NCI-H526 (cell line): ENCODE measurements at places on chromosomes 1 and 21.

GRCh38 chr1:231781892-231782291 is 155.3 kb downstream of the DISC1 start:
- no peak for DNase-seq

DNA sequence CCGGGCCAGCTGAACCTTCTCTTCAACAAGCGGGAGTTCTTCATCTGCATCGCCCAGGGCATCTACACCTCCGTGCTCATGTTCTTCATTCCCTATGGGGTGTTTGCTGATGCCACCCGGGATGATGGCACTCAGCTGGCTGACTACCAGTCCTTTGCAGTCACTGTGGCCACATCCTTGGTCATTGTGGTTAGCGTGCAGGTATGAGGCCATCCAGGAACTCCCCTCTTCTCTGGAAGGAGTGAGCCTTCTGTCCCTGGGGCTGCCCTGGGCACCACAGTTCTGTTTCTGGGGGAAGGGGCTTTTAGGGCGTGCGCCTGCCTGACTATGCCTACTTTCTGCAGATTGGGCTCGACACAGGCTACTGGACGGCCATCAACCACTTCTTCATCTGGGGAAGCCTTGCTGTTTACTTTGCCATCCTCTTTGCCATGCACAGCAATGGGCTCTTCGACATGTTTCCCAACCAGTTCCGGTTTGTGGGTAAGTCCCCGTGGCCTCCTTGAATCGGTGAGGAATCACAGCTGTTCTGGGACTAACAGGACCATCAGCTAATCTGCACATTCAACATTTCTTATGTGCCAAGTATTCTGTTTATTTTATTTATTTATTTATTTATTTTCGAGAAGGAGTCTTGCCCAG is 21.1 kb downstream of the ATP8B2 start:
- no peak for DNase-seq

- no peak for DNase-seq
Measured at GRCh38 chr1:39293375-39294070, 89.0 kb downstream of the MACF1 start.

GRCh38 chr1:67755619-67756018 is 70.6 kb downstream of the GADD45A start:
- DNase-seq: no peak

DNA sequence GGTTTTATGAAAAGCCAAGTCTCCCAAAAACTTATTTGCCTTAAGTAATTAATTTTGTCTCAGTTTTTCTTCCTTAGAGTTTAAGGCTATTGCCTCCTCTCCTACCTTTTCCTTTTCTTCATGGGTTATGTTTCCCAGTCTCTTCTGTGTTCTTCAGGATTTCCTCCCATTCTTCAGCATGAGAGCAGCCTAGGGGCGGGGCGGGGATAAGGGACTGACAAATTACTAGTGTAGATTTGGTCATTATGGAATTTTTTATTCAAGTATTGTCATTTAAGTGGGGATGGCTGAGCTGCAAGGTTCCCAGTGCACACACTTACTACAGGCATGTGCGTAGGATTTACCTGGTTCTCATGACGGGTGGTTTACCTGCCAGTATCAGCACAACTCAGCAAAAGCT is 35.2 kb upstream of the PIGV start:
- DNase-seq: no peak

DNA sequence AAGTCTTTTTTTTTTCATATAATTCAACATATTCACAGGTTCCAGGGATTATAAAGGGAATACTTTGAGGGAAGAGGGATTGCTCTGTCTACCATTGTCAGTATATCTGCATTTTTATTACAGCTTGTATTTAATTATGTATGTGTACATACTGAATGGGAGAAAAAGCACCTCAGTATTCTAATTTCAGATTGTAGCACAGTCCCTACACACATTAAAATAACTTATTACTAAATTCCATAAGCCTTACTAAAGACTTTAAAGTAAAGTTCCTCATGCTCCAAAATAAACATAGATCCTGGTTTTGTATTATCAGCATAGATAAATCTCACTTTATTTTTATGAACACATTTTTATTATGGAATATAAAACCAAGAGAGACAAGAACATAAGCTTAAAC is 134.2 kb downstream of the NCAM2 start:
- DNase-seq: no peak

- no peak for DNase-seq
Measured at GRCh38 chr1:212797681-212798080, 6.0 kb downstream of the TATDN3 start.

DNA sequence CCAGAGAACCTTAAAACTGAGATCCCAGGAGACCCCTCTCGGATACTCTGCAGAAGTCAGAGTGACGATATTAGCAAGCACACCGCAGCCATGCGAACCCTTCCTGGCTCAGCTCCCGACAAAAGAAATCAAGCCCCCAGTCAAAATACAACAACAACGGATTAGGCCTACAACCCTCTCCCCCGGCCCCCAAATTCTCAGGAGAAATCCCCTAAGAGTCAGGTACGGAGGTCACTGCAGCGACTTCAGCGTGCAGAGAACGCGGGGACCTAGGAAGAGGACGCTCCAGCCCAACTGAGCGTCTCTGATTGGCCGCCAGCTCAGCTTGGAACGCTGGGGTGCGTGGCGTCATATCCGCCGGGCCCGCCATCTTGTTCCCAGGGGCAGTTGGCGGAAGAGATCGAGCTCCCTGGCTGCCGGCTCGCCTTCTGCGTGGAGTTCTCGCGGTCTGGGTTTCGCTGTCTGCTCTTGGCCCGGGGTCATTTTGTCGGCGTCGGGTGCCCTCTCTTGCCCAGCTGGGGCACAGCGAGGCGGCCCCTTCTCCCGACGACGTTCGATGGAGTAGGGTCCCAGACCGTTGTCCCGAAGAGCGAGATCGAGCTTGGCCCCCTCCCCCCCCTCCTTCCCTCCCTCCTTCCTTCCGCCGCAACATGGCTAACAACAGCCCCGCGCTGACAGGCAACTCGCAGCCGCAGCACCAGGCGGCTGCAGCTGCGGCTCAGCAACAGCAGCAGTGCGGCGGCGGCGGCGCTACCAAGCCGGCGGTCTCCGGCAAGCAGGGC is at the start of gene PRPF38B:
Gene PRPF38B (plus strand): TSS at position 369 of the 782 bp plus-strand sequence. CDS start 282 bp downstream, at position 651.
- peak; percentile 96 for DNase-seq

GRCh38 chr21:45887788-45888187 is 93.8 kb upstream of the COL6A1 start:
- no peak for DNase-seq

GRCh38 chr1:93651695-93652094 is 29.9 kb downstream of the BCAR3 start:
- no peak for DNase-seq

DNA sequence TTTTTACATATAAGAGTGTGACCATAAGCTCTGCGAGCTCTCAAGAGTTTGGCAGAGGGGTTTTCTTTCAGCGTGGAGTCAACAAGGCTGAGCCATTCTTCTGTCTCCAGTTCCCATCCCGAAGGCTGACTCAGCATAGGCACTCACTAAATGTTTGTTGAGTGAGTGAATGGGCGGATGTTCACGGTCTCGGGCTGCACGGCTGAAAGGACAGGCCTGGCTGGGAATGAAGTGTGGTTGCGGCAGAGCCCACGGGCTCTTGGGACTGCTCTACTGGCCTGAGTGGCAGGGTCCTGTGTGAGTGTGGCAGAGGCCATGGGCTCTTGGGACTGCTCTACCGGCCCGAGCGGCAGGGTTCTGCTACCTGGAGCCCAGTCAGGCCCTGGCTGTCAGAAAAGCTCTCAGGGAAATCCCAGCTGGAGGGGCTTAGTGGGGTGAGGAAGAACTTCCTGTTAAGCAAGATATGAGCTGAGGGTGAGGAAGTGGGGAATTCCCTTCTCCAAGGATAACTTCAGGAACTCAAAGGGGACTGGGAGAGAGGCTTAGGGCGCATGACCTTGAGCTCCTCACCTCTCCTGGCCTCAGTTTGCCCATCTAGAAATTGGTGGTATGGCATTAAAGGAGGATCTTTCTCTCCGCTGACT is 56.6 kb upstream of the C1orf174 start:
- DNase-seq: no peak

DNA sequence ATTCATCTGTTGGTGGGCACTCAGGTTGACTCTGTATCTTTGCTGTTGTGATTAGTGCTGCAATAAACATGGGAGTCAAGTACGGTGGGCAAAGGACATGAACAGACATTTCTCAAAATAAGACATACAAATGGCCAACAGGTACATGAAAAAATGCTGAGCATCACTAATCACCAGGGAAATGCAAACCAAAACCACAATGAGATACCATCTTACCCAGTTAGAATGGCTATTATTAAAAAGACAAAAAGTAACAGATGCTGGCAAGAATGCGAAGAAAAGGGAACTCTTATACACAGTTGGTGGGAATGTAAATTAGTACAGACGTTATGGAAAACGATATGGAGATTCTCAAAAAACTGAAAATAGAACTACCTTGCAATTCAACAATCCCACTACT is 98.9 kb downstream of the TMEM53 start:
- peak; percentile 72 for DNase-seq

- peak; percentile 97 for DNase-seq
Measured at GRCh38 chr1:84582802-84583587, 8.8 kb upstream of the CTBS start.

GRCh38 chr1:234649432-234650081 is 39.6 kb upstream of the IRF2BP2 start:
- no peak for DNase-seq

DNA sequence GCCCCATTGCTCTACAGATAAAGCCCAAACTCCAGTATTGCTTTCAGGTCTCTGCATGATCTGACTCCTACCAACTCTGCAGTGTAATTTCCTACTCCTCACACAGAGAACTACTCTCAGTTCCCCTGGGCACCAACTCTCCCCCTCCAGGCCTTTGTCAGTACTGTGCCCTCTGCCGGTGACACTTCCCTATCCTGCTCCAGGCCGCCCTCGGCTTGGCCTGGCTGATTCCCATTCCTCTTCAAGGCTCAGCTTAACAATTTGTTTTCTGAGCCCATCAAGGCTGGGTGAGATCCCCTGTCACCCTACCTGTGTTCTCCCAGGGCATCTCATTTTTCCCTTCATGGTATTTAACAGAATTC is 2.6 kb downstream of the SLAMF8 start:
- peak; percentile 76 for DNase-seq

GRCh38 chr1:14377386-14377785 is 221.1 kb upstream of the KAZN start:
- DNase-seq: no peak

DNA sequence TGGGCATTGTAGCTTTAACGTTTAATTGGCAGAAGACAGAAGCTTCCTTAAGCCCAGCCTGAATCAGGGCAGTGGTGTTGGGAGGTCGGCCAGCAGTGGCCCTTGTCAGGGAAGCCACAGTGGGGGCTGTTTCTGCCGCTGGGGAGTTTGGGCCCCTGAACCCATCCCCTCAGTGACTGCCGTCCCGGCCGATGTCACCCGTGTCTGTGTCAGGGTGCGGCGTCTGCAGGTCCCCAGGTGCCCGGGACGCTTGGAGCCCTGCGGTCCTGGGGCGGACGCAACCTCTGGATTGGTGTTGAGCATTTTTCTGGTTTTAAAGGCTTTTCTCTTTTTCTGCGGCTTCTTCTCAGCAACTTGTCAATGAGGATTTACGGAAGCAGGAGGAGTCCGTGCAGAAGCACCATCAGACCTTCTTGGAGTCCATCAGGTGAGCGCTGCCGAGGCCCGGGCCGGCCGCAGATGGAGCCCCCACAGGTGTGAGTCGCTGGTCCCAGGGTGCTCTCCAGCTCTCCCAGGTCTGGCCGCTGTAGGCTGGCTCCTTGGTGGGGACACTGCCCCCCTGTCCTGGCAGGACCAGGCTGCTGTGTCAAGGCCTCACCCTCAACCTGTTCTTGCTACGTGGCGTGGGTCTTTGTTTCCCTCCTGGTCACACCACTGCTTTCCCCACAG is 2.3 kb downstream of the ATAD3C start:
- DNase-seq: no peak

DNA sequence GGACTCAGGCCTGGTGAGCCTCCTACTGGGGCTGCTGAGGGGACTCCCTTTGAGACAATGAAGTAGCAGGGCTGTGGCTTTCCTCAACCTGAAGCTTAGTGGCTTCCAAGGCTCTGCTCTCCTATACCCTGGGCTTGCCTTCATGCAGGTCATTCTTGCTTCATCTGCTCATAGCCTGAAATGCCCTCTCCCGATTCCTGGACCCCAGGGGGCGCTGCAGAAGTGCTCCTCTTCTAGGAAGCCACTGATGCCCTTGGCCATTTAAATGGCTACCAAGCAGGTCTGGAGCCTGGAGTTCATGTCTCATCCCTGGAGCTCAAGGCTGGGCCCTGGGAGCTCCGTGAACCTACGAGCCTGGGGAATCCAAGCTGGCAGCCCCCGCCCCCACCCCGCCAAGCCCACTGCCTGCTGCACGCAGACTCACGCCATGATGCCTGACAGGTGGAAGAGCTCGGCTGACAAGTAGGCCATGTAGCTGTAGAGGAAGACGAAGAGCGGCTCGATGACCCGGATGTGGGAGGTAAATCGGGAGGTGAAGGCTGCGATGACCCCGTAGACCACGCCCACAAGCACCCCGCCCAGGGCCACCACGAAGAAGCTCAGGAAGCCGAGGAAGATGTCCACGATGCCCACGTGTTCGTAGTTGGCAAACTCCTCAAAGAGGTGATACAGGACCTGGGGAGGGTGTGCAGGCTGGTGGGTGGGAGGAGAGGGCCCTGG is 45.7 kb downstream of the SLC9A1 start:
- DNase-seq: peak; percentile 28

DNA sequence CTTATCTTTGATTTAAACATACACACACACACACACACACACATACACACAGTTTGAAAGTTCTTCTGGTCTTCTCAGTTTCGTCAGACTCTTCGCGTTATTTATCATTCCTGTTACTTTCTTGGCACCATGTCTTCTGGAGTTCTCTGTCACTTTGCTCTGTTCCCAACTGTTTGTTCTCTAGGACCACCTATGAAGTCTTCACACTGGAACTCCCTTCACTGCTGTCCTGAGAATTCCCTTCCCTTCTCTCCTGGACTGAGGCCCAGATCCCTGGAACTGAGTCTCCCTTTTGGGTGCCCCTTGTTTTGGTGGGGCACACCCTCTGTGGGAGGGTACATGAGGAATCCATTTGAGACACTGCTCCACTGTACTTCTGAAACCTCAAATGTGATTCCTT is 30.5 kb downstream of the ALG14 start:
- no peak for DNase-seq

GRCh38 chr21:39022863-39023693 is 160.2 kb downstream of the PSMG1 start:
- DNase-seq: peak; percentile 10

GRCh38 chr1:1034439-1034781 is 14.5 kb downstream of the AGRN start:
- DNase-seq: no peak

DNA sequence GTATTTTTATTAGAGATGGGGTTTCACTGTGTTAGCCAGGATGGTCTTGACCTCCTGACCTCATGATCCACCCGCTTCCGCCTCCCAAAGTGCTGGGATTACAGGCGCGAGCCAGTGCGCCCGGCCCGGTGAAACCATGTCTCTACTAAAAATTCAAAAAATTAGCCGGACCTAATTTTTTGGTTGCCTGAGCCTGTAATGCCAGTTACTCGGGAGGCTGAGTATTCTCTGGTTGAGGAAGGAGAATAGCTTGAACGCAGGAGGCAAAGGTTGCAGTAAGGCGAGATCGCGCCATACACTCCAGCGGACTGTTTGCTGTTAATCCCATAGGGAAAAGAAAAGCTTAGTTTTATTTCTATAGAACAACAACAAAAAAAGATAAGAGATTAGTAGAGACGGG is 29.9 kb upstream of the HJV start:
- DNase-seq: no peak

GRCh38 chr21:41766883-41767605 is at the start of gene RIPK4:
TSS of gene RIPK4 (minus strand) at chr21:41767052. CDS start at chr21:41767041, 11 bp downstream.
- DNase-seq: peak; percentile 96

- no peak for DNase-seq
Measured at GRCh38 chr1:235156265-235156664, 4.8 kb downstream of the RBM34 start.

GRCh38 chr21:44844256-44844655 is 26.4 kb upstream of the SUMO3 start:
- no peak for DNase-seq

- DNase-seq: peak; percentile 76
Measured at GRCh38 chr1:206489980-206490770, 17.2 kb upstream of the RASSF5 start.
